ENCODE measurements at places on chromosomes 3 and 15.

GRCh38 chr3:102444101-102444500 is 9.3 kb downstream of the ZPLD1 start:
- DNase-seq = peak; percentile 85

- DNase-seq = no peak
Measured at GRCh38 chr3:32456429-32457130, 46.1 kb downstream of the CMTM6 start.

GRCh38 chr15:27983496-27983895 is 115.6 kb downstream of the OCA2 start:
- DNase-seq = no peak

GRCh38 chr3:184395320-184395660 is 15.4 kb downstream of the CHRD start:
- DNase-seq = no peak

DNA sequence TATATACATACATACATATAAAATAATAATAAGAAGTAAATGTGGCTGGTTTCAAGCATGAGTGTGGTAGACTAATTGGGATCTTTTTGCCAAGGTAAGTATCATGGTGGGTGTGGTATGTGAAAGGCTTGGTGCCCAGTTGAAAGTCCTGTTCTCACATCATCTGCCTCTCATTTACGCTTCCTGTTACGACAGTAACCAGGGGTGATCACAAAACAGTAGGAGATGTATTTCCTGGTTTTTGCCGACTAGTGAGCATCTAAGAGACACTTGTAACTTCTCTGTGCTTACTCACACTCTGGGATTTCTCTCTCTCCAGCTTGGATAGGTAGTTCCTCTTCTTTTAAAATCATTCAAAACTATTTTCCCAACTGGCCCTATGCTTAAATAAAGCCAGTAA is 1028.3 kb upstream of the NR2F2 start:
- no peak for DNase-seq

- no peak for DNase-seq
Measured at GRCh38 chr15:82585072-82585471, 44.8 kb upstream of the RPS17 start.

DNA sequence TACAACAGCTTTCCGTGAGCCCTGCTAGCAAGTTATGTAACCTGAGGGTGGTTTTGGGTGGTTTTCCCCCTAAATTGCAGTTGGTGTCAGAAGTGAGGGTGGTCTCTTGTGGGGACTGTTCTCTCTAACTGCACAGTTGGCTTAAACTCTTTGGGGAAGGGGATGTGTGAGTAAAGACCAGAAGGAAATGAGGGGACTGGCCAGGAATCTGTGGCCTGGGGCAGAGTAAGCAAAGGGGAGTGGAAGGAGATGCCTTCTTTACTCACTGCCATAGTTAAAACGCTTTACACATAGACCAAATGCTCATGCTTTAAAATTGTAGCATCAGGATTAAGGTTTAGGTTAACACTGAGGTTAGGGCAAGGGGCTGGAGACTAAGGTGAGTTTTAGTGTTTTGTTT is 21.2 kb upstream of the XIRP1 start:
- DNase-seq = no peak

- DNase-seq = no peak
Measured at GRCh38 chr3:120526011-120526870, 69.9 kb upstream of the NDUFB4 start.

- no peak for DNase-seq
Measured at GRCh38 chr3:107662124-107662507, 139.4 kb downstream of the BBX start.

DNA sequence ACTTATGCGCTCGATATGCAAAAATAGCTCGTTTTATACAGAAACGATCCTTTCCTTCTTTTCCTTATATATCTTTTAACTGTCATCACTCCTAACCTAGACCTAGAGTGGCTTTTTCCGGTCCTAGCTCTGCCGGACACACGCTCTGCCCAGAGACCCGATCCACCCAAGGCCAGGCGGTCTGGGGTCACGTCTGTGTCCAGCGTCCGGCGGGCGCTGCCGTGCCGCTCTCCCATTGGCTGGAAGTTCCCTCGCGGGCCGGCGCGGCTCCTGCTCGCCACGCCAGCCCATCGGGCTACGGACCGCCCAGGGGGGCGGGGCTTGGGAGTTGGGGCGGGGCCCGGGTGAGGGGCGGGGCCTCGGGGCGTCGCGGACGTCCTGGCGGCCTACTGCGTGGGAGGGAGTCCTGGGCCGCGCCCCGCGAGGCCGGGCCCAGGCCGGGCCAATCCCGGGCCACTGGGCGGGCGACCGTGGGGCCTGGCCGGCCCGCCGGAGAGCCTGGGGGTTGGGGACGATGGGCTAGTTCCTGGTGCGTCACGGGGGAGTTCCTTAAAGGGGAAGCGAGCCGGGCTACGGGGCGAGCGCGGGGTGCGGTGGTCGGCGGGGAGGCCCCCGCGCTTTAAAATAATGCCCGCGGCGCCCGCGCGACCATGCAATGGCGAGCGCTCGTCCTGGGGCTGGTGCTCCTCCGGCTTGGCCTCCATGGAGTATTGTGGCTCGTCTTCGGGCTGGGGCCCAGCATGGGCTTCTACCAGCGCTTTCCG is at the start of gene EDEM1:
TSS of gene EDEM1 (plus strand) at position 552 of the 764 bp plus-strand sequence. CDS start at position 651, 99 bp downstream.
- DNase-seq = peak; percentile 91

DNA sequence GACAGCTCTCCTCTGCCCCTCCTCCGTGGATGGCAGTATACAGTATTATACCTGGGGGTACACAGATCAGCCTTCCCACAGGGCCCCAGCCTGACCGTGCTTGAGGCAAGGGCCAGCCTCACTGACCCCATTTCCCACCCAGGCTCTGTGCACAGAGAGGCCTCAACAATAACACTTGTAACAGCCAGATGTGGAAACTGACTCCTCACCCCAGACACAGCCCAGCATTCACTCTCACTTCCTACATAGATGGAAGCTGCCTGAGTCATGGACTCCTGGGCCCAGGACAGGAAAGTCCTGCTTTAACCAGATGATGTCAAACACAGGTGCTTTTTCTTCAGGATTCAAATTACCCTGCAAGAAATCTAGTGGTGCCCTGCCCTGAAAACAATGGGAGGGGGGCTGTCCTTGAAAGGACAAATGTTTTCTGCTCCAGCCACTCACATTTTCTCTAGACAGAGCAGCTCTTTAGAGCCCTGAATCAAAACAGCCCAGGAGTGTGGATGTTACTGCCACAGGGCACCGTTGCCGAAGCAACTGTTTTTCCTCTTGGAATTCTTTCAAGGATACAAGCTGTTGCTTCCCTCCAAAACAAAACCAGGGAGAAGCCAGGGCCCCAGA is 16.4 kb downstream of the CCDC12 start:
- no peak for DNase-seq

DNA sequence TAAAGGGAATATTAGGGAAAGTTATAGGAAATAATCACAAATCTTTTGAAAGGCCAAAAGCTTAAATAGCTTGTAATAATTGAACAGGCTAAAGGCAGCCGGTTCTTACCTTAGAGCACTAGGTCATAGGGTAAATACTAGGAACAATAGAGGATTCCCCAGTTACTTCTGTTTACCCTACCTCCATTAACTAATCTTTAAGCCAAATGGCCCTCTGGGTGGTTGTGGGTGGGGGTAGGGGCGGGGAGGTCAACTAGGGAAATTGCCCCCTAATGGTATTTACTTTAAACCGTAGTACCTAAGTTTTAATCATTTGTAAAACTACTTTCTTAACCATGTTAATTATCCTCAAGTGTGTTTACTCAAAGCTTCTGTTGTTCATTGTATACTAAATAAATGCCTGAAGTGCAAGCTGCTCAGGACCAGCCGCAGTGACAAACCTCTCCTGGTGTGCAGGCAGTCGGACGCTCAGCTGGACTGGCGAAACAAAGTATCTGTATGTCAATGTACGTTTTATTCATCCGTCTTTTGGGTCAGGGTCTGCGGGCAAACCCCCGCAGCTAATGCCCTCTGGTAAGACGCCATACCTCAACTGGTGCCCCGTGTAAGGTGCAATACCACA is 18.9 kb downstream of the MAGEL2 start:
- DNase-seq = peak; percentile 56

- DNase-seq = no peak
Measured at GRCh38 chr3:8532251-8532871, 30.7 kb downstream of the LMCD1 start.

DNA sequence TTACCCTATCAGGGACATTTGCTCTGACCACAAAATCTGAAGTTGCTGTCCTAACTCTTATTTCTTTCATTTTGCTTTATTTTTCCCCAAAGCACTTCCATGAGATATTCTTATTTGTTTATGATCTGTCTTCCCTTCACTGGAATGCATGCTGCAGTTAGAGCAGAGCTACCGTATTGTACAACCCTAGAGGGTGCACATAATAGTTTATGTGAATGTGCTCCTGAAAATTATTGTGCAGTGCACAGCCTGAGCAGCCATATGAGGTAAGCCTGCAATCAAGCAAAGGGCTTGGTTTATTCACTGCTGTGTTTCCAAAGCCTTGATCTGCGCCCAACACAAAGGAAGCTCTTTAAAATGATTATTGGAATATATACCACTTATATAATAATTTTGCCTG is 120.3 kb upstream of the CADPS start:
- no peak for DNase-seq

DNA sequence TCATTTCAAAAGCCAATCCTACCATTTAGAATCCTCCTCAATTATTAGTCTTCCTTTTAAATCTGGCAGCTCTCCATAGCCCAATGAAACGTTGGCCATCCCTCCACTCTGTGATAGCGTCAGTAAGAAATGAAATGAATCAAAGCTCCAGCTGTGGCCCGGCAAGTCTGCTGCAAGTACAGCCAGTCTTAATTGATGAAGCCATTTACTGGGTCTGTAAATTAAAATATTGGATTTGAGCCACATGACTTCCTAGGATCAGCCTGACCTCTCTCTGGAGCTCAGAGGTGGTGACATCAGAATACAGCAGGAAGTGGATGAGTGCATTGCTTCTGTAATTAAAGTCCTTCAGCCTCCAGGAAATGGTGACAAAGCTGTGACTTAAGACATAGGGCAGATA is 347.0 kb upstream of the LMCD1 start:
- DNase-seq = peak; percentile 72

- DNase-seq = no peak
Measured at GRCh38 chr3:31936420-31937060, 44.5 kb downstream of the OSBPL10 start.

DNA sequence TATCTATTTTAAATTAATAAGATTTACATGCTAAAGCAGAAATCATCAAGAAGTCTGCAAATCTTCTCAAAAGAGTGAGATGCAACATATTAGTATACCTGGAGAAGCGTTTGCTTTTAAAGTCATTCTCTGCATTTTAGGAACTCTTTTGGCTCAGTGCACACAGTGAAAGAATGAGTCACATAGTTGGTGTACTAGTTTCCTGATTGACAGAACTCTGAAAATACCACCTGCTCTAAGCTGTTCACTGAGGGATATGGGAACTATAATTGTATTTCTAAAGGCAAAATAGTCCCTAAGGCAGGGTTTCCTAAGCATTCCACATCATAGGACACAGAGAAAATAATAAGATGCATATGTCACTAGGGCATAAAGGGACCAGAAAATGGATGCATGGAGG is 838.5 kb downstream of the DIPK2A start:
- no peak for DNase-seq

- no peak for DNase-seq
Measured at GRCh38 chr3:15273227-15273626, 59.2 kb downstream of the SH3BP5 start.

GRCh38 chr3:144221761-144222160 is 250.1 kb downstream of the DIPK2A start:
- peak; percentile 65 for DNase-seq

Data from NCI-H82 (cell line).